ENCODE measurements at places on chromosomes 6 and 20. TPM values are rescaled to one million over a fixed set of nuclear protein-coding genes. Genes with fewer than 3 reads are reported as not detected.

GRCh38 chr6:170122651-170123050 is 168.2 kb downstream of the DLL1 start:
- peak; percentile 38 for DNase-seq

GRCh38 chr6:40308533-40309306 is 278.4 kb downstream of the LRFN2 start:
- DNase-seq, result no peak

- DNase-seq, result no peak
Observed at GRCh38 chr6:16596616-16597331, 164.5 kb downstream of the ATXN1 start.

DNA sequence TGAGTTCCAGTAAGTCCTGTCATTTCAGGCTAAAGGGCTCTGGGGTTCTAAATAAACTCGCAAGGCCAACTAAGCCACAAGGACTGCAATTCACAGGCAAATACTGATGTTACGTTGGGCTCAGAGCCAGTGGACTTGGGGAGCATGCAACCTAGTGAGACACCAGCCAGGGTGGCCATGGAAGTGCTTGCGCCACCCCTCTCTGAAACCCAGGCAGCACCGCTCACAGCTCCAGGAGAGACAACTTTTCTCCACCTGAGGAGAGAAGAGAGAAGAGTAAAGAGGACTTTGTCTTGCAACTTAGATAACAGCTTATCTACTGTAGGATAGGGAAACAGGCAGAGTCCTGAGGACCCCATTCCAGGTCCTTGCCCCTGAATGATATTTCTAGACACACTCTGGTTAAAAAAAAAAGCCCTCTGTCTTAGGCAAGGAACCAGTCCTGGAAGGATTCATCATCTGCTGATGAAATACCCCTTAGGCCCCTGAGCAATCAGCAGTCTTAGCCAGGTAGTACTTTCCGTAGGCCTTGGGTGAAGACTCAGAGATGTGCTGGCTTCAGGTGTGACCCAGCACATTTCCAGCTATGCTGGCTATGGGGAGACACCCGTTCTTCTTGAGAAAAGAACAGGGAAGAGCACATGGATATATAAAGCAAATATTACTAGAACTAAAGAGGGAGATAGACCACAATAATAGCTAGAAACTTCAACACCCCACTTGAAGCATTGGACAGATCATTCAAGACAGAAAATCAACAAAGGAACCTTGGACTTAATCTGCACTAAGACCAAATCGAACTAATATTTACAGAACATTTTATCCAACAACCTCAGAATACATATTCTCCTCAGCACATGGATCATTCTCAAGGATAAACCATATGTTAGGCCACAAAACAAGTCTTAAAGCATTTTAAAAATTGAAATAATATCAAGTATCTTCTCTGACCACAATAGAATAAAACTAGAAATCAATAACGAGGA is 31.5 kb upstream of the TBC1D32 start:
- no peak for DNase-seq

DNA sequence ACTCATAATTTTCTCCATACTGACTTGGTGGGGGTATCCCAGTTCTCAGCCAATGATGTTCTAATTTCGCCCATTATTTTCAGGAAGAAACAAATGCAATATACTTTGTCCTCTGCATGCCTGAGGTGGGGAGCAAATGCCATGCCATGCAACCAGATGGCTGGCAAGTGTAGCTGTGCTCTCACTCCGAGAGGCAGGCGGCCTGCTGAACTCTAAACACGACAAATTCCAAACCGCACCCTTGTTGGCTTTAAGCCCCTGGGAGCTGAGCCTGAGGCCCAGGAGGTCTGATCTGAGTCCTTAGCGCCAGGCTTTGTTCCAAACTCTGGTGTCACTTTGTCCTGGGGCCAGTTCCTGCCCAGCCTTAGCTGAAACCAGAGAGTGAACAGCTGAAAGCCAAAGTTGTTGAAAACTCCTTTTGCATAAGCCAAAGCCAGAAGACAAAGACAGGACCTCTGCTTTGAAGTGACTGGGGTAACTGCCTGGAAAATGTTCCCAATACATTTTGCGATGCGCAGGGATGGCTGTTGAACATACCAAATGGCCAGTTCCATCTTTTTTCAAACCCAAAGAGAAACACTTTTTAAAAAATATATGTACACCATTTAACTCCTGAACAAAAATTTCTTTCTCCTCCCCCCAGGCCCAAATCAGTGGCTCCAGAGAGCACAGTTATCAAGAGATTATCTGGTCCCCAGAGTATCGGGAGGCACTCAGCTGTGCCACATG is 46.2 kb downstream of the TTI1 start:
- DNase-seq, result peak; percentile 72

GRCh38 chr6:134870677-134871498 is 79.0 kb downstream of the ALDH8A1 start:
- DNase-seq, result no peak

Gene SMOC2
- total RNA-seq, result 10.8 TPM

GRCh38 chr20:36773107-36773596 is 411 bp downstream of the DSN1 start:
- DNase-seq, result no peak

DNA sequence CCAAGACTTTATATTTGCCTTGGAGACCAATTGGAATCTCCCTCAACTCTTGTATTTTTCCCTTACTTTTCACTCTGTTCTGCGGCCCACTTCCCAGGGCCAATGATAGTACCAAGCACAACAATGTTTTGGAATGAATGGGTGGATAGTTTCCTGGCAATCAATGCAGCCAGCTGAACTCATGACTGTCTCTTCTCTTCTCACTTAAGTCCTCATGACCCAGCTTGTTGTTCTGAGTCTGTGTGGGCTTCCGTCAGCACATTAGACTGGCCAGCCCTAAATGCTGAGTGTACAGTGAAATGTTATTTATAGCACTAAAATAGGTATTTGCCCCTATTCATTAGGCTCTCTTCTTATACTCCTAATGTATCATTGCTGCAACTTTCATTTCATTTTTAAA is 5.6 kb upstream of the MBOAT1 start:
- DNase-seq, result no peak

DNA sequence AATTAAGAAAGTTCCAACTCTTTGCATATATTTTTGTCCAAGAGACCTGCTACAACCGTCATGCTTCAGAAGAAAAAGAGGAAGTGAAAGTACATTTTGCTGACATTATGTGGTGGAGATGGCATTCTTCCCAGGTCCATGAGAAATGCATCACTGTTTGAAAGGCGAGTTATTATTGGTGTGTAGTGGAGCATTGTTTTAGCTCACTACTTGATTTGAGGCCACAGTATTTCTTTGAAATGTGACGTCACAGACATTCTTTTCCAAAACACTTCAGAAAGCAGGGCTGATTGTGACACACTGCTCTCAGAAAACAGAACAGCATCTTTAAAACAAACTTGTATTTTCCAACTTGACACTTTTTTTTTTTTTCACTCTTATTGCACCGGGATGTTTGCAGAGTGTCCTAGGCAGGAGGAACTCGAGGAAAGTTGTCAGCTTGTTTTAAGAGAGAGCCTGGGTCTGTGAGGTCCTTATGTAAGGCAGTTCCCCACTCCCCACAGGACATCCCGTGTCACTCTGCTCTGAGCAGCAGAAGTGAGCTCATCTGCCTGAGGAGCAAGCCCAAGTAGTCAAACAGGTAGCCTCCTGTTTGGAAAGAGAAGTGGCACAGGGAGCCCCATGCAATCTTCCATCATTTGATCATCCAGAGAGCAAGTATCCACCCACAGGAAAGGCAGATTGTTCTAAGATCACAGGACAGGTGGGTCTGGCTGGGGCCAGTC is 1.1 kb downstream of the SPTLC3 start:
- peak; percentile 63 for DNase-seq

DNA sequence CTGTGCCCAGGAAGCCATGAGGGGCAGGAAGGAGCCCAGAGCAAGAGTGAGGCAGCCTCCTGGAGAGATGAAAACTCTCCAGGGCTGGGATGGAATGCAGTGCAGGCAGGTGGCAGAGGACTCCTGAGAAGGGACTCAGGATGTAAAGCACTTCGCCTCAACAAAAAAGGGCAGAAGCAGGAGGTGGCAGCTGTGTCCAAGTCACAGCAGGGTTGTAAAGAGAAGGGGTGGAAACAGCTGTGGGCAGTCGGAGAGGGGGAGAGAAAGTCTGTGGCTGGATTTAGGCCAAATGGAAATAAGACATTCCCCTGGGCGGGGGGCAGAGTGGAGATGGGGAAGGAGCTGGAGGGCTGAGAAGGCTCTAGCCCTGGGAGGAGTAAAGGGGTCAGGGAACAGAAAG is 34.9 kb downstream of the CYP21A2 start:
- no peak for DNase-seq

Gene DEFB132
- total RNA-seq, result not detected

DNA sequence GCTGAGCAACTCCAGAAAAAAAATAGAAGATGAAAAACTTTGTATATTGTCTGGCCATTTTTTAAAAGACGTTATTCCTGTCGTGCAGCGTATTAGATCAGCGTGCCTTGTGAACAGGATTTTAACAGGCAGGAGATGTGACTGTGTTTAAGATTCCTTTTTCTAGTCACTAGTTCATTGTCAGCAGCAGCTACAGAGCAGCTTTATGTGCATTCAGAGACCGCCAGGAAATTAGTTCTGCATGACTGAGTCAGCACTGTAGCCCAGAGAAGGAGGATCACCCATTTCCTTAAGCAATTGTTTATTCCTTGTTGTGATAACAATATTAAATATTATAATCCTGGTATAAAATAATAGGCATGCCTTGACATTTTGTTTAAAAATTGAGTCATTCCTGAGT is 75.4 kb upstream of the ADGRB3 start:
- DNase-seq, result no peak

Gene PRKN
- total RNA-seq, result 19.3 TPM

DNA sequence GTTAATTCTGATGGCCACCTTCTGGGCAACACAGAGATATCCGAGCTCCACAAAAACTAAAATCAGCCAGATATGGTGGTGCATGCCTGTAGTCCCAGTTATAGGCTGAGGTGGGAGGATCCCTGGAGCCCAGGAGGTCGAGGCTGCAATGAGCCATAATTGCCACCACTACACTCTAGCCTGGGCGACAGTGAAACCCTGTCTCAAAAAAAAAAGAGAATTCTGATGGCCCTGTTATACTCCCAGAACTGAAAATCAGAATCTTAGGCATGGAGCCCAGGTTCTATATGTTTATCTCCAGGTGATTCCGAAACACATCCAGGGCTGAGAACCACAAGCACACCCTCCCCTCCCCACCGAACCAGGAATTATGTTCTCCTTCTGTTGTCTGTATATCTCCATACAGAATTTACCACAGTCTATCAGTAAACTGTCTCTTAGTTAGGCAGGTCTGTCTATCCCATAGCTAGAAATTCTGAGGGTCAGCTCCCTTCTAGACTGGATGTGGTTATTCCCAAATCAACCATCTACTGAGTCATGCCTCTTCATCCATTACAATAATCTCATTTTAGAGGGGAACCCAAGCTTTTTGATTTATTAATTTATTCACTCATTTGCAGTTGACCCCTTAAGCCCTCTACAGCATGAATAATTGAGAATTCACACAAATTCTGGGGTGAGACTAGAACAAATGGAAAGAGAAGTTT is 24.8 kb upstream of the CCND3 start:
- DNase-seq, result no peak

DNA sequence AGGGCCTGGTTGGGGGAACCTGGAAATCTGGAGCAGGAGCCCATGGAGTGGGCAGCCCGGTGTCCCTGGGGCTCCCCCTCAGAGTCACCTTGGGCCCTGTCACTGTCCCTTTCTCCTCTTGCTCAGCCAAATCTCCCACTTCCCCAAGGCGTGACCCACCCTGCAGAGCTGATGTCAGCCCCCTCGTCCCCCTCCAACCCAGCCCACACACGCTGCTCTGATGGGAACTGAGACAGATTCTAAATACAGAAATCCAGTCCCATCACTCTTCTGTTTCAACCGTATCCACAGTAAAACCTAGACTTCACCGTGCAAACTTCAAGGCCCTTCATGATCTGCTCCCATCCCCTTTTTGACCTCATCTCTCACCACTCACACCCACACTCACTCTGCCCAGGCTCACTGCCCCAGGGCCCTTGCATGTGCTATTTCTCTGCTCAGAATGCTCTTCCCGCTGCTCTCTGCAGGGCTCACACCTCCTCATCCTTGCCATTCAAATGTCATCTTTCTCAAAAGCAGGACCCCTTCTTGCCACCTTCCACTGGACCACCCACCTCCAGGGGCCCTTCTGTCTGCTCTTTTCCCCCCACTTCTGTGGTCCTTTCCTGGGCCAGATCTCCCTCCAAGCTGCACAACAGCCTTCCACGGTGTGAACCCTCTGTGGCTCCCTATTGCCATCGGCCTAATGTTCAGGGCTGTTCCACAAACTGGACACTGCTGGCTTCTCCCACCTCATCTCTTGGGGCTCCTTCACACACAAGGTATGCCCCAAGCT is 16.6 kb downstream of the TGM2 start:
- no peak for DNase-seq

DNA sequence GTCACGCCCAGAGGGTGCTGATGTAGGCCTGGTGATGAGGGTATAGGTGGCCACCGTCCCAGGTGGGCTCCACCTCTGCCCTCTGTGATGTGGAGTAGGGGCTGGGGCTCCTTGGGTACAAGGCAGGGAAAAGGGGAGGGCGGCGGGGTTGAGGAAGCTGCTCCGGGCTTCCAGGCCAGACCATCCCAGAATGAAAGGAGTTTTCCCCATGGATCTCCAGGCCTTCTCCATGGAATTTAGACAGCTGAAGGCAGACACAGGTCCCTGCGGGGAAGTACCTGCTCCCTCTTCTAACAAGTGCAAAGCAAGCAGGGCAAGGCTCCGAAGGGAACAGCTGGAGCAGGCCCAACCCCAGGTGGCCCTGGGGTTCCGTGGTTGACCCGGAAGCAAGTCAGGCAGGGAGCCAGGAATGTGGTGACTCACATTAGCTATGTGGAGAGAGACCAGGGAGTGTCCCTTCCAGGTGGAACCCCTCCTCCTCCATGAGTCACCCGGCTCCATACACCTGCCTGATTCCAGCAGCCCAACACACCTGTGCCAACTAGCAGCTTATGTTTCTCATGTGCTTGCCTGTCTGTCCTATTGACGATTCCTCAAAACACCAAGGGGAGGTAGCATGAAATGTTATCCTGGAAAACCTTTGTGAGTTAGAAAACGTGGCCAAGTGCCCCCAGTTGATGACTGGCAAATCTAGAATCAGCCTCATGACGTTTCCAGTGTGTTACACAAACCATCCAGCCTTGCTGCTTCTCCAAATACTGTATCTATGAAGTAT is 59.7 kb upstream of the SNX9 start:
- no peak for DNase-seq

Gene NRSN1
- not detected for total RNA-seq

- DNase-seq, result no peak
Observed at GRCh38 chr6:35080016-35080680, 61.0 kb downstream of the TCP11 start.

- no peak for DNase-seq
Observed at GRCh38 chr6:98039443-98039842, 756.4 kb upstream of the MMS22L start.

Gene ALDH8A1
- total RNA-seq, result 0.35 TPM

DNA sequence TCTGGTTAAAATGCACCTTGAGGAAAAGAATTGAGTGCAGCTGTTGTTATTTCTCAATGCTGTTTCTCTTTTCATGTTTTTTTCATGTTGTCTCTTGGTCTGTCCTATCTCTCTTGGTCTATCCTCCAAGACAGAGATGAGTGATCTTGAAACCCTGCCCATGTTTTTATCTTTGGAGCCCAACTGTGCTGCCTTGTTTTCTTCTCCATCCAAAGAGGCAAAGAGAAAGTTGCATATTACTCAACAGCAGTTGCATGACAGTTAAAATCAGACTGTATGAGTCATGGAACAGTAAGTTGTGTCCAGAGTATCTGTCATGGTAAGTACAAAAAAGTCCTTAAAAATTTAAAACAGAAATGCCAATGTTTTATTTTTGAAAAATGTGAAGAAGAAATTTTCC is 26.2 kb downstream of the BCAS1 start:
- DNase-seq, result no peak

GRCh38 chr20:37245216-37246150 is 16.1 kb downstream of the GHRH start:
- DNase-seq, result no peak

Gene TCP11
- not detected for total RNA-seq
